Cerebellar cortex (tissue), 1 donor: ENCODE measurements at places on chromosomes 7 and 10.
A peak's percentile ranks its signal among the peaks of the same experiment; 100 is the strongest.

DNA sequence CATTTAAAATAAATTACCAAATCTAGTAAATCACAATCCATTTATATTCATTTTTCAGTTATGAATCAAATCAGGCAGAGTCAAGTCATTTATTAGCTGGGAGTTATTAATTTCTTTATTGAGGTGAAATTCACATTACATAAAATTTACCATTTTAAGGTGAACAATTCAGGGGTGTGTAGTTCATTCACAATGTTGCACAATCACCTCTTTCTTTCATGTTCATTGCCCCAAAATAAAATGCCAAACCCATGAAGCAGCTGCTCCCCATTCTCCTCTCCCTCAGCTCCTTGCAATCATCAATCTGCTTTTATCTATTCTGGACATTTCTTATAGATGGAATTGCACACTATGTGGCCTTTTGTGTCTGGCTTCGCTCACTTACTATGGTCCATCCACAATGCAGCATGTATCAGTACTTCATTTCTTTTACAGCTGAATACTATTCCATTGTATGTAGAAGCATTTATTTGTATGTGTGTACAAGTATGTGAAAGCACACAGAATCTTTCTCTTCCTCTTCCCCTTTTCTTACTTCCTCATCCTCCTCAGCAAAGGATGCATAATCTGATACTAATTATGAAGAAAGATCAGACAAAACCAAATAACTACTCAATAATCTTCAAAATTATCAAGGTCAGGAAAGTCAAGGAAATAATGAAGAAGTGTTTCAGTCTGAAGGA, 60.6 kb downstream of the LMBR1 start:
- DNase-seq, result no peak

DNA sequence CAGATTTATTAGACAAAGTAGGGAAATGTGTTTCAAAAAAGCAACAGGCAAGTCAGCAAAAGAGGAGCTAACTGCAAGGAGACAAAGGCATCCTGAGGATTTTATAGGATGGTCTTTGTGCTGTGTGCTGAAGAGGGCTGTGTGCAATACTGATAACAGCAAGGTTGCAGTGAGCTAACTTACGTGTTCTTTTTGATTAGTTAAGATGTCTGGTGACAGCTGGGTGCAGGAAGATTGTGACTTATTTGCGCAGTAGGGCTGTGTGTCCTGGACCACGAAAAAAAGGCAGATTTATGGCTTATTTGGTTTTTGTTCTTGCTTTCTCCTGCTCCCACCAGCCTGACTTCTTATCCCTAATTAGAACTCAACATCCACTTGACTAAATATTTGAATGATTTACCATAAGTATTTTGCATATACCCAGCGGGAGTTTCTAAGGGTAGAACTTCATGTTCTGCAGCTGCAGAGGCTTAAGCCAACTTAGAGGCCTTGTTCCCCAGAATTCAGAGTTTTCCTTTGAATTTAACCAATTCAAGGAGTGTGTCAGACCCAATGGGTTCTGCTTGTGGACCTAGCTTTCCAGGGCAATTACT, 119.0 kb downstream of the ANKRD26 start:
- DNase-seq, result no peak

GRCh38 chr7:22179442-22179879, 177.5 kb downstream of the RAPGEF5 start:
- DNase-seq, result no peak

DNA sequence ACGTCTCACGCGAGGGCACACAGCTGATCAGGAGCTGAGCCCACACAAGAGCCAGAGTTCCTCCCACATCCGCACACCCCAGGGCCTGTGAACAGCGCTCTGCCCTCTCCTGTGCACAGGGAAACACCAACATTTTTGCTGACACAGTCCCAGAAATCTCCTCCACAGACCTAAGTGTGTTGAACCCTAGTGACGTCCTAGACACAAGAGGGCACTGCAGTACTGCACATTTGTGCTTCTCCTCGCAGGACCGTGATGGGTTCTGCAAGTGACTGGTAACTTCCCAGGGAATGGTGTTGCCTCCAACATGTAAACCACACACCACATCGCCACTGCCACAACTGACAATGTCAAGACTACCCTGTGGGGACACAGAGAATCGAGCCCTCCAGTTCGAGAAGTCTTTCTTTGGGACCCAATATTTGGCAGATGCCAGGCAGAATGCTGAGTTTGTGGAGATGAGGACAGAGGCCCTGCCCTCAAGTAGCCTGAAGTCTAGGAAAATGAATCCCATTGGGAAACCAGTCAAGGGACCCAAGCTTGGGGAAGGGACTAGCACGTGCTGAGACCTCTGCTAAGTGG, 170.3 kb downstream of the PAXIP1 start:
- DNase-seq, result peak; percentile 22

DNA sequence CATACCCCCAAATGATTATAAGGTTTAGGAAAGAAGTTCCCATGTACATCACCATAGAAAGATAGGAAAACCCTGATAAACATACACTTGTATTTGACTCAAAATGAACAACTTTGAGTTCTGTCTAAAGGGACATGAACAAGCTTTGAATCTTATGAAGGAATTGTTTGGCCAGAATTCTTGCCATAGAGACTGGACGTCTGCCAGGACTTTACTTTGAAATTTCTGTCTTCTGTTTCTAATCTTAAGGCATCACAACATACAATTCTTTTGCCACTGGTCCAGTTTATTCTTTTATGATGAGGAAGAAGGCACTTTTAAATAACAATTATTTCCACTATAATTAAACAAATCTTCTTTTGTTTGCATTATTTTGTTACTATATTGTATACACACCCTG, 26.2 kb upstream of the CYP26C1 start:
- no peak for DNase-seq

- no peak for DNase-seq
These were observed 19.0 kb downstream of the LRRC27 start for GRCh38 chr10:132350946-132351345.

GRCh38 chr7:34662058-34662708, 4.2 kb downstream of the NPSR1 start:
- no peak for DNase-seq

DNA sequence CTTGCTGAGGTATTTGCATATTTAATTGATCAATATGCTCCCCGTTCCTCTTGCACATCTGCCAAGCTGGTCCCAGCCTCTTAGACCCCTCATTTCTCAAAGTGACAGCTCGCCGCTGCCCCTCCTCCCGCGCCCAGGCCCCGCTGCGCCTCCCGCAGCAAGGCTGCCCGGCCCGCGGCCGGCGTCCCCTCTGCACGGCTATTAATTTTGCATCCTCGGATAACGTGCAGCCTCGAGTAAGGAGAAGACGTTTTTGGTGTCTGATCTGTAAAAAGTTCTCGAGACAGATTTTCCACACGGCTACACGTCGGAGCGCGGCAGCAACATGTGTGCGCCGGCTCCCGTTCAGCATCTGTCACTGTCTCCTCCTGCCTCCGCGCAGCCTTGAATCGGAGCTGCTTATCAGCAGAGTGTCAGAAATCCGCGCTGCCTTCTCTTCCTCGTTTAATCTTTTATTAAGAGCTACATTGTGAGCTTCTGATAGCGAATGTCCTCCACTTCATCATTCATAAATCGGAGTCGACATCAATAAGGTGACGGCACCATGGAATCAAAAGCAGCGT, 65.3 kb downstream of the EBF3 start:
- DNase-seq, result no peak

- no peak for DNase-seq
These were observed 82.1 kb upstream of the PDGFA start for GRCh38 chr7:601595-602340.

- DNase-seq, result no peak
These were observed 99.4 kb downstream of the TPST1 start for GRCh38 chr7:66304536-66304935.
